ENCODE measurements at places on chromosomes 1 and 21.
A peak's percentile ranks its signal among the peaks of the same experiment; 100 is the strongest.

GRCh38 chr1:10561955-10562354, 87.2 kb downstream of the PEX14 start:
- DNase-seq = no peak

- DNase-seq = no peak
Measured at GRCh38 chr1:64223329-64224151, 20.1 kb downstream of the UBE2U start.

- DNase-seq = no peak
Measured at GRCh38 chr1:151841141-151841540, 1.5 kb upstream of the C2CD4D start.

DNA sequence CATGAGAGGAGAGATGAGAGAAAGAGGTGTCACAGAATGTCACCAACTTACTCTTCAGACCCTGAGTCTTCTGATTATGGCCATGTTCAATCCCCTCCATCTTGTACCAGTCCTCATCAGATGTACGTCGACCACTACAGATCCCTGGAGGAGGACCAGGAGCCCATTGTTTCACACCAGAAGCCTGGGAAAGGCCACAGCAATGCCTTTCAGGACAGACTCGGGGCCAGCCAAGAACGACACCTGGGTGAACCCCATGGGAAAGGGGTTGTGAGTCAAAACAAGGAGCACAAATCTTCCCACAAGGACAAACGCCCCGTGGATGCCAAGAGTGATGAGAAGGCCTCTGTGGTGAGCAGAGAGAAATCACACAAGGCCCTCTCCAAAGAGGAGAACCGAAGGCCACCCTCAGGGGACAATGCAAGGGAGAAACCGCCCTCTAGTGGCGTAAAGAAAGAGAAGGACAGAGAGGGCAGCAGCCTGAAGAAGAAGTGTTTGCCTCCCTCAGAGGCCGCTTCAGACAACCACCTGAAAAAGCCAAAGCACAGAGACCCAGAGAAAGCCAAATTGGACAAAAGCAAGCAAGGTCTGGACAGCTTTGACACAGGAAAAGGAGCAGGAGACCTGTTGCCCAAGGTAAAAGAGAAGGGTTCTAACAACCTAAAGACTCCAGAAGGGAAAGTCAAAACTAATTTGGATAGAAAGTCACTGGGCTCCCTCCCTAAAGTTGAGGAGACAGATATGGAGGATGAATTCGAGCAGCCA, 8.0 kb downstream of the ELOA start:
- DNase-seq = peak; percentile 66

Measured in neural progenitor cell (in vitro differentiated cells).